ENCODE measurements at places on chromosomes 2 and 18. TPM values are rescaled to one million over a fixed set of nuclear protein-coding genes. Genes with fewer than 3 reads are reported as not detected.

The MAL gene
- 4.9 TPM for total RNA-seq

The HOXD12 gene
- total RNA-seq = not detected

The UGT1A8 gene
- total RNA-seq = not detected

The SPDYA gene
- 3.7 TPM for total RNA-seq

Data from camera-type eye (tissue), 1 donor.